AG04450 (cell line): ENCODE measurements at places on chromosomes 13 and 19.

GRCh38 chr19:3346677-3347353 is 19.6 kb upstream of the NFIC start:
- DNase-seq = no peak

DNA sequence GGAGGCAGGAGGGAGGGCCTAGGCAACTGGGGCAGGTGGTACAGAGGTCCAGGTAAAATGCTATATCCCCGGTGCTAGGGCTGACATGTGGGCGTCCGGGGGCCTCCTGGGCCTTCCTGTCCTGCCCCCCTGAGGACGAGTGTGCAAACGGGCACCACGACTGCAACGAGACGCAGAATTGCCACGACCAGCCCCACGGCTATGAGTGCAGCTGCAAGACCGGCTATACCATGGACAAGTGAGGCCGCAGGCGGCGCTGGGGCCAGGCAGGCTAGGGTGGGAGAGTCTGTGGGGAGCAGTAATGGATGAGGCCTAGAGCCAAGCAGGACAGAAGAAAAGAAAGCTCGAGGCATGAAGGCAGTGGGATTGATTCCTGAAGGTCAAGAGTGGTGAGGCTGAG is 21.3 kb downstream of the CNFN start:
- no peak for DNase-seq

DNA sequence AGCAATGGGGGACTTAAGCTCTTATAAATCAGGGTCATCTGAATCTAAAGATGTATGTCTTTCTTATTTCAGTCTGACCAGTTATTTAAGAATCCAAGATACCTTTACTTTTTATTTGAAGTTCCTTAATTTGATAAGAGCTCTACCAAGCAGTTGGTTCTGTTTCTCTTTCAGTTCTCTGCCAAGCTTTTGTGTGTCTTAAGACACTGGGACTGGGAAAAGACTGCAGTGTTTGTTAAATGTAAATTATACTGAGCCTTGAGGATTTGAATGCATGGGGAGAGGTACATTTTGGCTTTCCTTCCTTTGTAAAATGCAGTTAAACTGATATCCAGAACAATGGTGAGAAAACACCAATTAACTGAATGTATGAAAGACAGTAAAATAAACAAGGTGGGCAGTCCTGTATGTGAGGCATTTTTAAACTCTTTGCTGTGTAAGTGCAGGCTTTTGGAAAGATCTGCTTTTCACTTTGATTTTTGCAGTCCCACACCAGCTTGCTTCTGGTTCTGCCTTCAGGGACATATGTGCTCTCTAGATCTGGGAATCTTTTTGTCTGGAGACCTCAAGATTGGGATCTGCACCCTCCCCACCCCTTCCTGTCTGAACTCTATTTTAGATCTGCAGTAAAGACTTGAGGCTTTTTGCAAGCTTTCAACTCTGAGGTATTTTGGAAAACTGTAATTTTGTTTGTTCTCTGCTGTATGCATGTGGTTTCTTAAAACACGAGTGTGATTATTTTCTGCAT is 77.6 kb downstream of the LRCH1 start:
- DNase-seq = no peak

GRCh38 chr19:2251106-2252054 is 2.3 kb downstream of the AMH start:
- DNase-seq = no peak

DNA sequence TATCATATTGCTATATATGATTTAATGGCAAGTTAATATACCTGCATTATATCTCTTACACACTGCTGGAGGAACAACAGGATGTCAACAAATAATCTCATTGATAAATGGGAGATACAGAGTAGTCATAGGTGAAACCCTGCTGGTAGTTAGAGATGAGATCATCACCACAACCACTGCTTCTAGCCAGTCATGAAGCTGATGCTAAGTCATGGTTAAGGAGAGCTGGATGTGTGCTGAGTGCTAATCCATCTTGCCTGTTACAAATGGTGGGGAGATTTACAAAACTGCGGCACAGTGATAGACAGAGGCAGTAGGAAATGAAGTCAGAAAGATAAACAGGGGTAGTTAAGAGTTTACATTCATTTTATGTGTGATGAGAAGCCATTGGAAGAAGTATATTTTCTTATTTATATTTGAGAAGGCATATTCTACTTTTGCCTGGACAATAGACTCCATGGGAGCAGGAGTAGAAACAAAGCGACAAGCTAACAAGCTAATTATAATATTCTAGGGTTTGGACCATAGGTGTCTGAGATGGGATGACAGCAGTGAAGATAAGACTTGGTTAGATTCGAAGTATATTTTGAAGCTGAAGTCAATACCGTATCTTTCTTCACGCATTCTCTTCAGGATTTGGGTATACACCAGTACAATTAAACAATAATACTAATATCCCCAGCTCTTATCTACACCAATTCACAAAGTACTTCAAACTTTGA is 78.0 kb upstream of the TRPC4 start:
- no peak for DNase-seq

DNA sequence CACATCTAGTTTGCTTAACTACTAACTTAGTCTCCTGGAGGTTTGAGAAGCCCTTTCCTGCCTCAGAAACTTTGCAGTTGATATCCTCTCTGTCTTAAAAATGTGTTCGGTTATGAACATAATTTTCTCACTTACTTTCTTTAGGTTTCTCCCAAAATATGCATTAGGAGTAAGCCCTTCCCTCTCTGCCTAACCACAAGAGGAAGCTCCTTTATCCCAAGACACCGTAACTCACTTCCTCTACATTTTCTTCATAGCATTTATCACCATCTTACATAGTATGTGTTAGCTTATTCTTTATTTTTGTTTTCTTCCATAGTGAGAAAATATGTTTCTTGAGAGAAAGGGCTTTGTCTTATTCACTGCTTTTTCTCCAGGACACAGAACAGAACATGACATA is 952.5 kb upstream of the ATXN8OS start:
- no peak for DNase-seq
